H1 (cell line): ENCODE measurements at places on chromosomes 5 and 9.

DNA sequence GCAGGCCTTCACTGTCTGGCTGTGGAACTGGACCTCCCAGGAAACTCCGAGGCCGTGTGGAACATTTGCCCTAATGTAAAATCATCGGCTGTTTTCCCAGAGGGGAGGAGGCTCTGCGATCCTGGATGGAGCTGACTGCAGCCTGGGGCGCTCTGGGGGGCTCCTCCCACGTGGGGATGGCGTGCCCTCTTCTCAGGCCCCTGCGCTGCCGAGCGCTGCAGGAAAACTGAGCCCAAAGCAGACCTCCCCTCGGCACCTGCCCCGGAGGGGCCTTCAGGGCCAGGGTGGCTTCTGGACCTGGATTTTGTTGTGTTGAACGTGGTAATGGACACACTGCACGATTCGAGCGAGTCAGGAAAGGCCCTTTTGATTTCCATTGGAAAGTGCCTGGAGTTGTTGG, 23.9 kb downstream of the HNRNPH1 start:
- no peak for DNase-seq

- DNase-seq = no peak
Observed at GRCh38 chr5:96683392-96683791, 21.2 kb downstream of the CAST start.

DNA sequence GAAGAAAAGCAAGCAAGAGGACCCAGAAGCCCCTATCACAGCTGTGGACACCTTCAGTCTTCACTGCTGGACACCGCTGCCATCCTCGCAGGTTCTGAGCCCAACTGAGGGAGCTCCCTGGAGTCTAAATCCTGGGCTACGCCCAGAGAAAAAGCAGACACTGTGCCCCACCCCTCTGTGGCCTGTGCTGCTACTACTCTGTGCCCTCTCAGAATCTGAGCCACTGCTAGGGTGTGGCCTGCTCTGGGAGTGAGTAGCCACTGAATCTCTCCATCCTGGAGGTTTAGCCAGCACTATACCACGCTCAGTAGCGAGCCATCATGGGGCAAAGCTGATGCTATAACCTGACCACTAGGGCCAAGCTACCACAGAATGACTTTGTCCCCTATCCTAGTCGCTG, 338.2 kb downstream of the NPR3 start:
- no peak for DNase-seq

- no peak for DNase-seq
Observed at GRCh38 chr5:89265511-89266179, 382.7 kb upstream of the MEF2C start.

- no peak for DNase-seq
Observed at GRCh38 chr5:156241266-156241665, 85.7 kb upstream of the SGCD start.

GRCh38 chr9:136019681-136020060, 58.5 kb upstream of the UBAC1 start:
- no peak for DNase-seq

GRCh38 chr9:104774831-104775573, 11.1 kb downstream of the NIPSNAP3B start:
- DNase-seq = no peak

GRCh38 chr5:73947906-73948640, 322.1 kb downstream of the ARHGEF28 start:
- DNase-seq = no peak

DNA sequence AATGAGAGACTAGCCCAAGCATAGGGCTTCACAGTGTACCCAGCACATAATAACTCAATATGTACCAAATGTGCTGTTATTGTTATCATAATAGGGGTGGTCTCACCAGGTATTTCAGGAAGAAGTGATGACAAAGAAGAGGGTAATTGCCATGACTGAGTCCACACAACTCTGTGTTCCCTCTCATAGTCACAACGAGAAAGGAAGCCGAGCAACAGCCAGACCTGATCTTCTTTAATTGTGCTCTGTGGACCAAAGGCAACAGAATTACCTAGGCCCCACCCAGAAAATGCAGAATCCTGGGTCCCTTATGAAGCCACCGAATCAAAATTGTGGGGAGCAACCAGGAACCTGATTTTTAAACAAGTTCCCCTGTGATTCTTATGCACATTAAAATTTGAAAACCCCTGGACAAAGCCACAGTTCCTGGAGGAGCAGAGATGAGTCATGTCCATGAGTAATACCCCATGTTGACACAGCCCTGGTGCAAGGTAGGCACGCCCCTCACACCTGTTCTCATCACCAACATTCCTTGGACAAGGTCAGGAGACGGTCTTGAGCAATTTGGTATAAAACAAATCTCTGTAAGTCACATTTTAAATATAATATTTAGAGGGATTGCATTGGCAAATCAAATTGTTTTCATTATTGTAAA, 5.2 kb downstream of the FGF1 start:
- DNase-seq = no peak

- no peak for DNase-seq
Observed at GRCh38 chr9:94791435-94791834, 64.9 kb downstream of the AOPEP start.

GRCh38 chr9:8268881-8269280, 469.3 kb upstream of the DMAC1 start:
- no peak for DNase-seq

DNA sequence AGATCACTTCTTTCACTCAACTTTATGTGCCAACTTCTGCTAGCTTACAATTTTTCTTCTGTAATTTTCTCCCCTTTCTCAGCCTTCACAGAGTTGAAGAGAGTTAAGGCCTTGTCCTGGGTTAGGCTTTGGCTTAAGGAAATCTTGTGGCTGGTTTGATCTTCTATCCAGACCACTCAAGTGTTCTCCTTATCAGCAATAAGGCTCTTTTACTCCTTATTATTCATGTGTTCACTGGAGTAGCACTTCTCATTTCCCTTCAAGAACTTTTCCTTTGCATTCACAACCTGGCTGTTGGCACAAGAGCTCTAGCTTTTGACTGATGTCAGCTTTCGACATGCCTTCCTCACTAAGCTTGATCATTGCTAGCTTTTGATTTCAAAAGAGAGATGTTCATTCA, 86.9 kb upstream of the ALDH1B1 start:
- no peak for DNase-seq

GRCh38 chr5:143413958-143414669, 10.6 kb upstream of the NR3C1 start:
- no peak for DNase-seq

DNA sequence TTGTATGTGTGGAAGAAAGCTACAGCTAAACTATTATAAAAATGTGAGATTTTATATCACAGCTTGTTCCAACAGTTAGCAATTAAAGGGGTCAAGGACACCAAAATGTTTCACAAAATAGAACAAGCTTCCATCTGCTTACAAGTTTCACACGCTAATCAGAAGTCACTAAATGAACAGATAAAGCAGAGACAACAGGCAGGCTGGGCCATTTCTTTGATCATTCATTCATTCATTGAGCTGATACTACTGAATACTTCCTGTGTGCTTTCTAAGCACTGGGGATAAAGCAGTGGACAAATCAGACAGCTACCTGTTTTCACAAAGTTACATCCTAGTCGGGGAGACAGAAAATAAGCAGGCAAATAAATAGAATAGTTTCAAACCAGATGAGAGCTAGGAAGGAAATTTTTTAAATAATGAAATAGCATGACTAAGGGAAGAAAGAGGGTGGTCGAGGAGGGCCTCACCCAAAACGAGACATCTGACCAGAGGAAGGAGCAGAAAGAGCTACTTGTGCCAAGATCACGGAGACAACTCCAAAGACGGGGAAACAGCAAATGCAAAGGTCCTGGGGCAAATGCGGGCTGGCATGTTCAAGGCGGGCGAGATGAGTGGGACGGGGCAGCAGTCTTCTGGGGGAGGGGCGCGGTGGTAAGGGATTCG, 1.2 kb downstream of the MAPK9 start:
- DNase-seq = no peak

DNA sequence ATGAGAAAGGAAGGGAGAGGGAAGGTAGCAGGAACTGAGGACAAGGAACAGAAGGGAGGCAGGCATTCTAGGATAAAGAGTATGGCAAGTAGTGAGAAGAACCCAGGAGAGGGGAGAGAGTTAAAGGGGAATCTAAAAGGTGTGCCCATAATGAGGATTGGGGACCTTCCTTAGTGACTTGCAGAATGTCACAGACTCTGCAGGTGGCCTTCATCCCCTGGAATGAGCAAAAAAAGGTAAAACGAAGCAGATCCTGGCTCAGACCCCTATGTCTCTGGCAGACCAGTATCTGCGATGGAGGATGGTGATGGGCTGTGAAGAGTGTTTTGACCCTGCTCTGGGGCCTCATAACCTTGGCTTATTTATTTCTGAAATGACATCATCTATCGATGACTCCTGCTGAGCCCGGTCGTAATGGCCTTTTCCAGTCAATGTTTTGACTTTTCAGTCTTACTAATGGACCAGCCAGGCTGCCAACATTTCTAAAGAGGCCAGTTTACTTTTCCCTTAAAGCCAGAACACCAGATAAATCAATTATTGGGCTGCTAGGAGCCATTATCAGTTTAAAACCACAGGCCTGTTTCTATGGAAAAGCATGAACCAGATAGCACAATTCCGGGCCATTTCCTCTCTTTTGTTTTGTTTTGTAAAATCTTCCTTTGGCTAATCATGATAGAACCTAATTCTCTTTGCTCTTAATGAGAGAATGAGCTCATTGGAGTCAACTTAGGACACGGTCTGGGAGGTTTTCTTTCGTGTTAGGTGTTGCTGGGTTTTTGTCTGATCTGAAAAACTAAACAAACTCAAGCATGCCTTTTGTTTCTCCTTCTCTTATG, 3.1 kb downstream of the TMOD1 start:
- DNase-seq = no peak

DNA sequence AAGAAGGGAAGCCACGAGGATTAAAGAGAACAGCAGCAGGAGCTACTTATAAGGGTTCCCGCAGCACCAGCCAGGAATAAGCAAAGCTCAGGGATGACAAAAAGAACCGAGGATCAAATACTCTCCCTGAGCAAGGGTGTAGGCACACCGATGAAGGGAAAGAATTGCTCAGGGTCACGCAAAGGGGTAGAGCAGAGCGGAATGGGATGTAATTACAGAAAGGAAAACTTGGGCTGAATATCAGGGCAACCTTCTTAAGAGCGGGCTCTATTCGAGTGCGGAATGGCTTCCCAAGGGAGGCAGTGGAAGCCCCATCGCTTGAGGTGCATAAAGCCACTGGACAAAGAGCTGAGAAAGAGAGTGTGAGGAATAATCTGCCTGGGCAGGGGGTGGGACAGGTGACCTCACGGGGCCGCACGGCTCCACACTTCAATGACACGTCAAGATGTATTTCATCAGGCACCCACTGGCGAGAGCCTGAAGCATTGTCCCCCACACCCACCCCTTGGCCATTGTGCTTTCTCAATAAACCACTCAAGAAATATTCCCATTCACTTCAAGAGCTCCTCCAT, 162.2 kb downstream of the EBF1 start:
- no peak for DNase-seq
